ENCODE measurements at places on chromosomes 13 and 19.

GRCh38 chr19:41551212-41551610 lies 24.8 kb upstream of the CEACAM21 start:
- no peak for DNase-seq

GRCh38 chr13:20101467-20102316 lies 59.2 kb downstream of the GJA3 start:
- no peak for DNase-seq

DNA sequence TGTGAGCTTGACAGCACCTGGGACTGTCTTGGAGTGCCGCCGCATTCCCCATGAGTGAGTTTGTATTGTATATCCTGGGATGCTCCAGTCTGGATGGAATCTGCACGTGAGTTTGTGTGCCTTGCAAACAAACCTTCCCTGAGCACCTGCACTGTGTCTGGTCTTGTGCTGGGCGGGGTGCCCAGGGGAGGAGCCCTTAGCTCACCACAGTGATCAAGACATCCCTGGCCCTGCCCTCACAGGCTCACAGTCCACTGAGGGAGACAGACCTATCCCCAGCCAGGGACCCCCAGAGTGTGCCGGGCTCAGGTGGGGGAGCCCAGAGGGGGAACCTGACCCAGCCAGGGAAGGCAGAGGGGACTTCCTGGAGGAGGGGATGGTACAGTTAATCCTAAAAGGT lies 1.7 kb upstream of the BCAM start:
- no peak for DNase-seq

DNA sequence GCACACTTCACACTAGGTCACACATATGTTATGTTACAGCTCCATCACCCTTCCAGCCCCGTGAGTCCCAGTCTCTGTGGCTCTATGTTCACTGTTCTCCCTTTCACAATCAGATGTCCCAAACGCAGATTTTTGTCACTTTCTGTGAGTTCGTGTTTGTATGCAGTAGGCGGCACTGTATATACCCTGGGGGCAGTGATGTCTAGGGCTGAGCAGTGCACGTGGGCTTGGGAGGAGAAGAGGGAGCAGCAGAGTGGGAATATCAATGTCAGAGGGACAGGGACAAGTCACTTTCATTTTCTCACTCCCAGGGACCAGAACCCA lies 22.0 kb downstream of the PSG1 start:
- DNase-seq, result no peak

DNA sequence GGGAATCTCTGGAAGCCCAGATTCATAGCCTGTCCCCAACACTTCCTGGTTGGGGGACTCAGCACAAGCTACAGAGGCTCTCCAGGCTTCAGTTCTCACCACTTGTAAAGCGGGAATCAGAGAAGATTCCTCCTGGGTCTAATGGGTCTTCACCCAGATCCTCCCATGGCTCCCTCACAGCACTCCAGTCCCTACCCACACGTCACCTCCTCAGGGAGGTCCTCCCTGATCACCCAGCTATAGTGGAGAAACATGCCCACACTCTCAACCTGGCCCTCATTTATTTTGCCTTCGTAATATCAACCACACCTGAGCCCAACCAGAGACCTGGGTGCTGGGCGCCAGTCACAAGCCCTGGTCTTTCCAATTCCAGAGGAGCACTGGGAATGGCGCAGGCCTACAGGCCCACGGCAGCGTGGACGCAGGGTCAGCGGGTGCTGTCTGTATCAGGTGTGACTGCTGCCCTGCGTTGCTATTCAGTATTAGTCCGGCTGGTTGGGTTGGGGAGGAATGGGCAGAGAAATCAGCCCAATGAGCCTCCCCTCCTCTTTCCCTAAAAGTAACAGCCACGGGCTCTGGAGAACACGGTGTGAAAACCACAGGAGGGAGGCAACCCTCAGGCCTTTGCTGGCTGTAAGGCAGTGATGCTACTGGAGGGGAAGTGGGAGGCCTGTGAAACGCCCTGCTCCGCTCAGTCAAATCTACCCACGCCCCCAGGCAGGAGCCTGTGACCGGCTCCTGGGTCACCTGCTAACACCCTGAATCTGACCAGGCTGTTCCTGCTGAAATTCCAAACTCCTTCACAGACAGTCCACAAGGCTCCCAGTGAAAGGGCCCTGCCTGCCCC lies 5.2 kb downstream of the AKT2 start:
- no peak for DNase-seq

DNA sequence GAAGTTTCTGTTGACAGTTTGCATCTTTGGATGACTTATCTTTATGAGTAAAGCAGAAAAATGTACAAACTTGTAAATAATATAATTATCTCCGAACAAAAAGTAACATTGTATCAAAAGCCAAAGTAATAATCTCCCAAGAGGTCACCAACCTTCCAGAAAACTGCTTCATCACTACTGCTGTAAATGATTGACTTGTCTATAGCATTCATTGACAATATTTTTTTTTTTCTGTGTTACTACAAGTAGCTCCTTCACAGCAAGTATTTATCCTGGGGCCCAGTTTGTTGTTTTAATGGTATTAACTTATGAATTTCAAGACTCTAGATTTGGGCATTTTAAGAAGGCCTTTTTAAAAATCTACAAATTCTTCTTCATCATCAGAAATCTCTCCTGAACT lies 242.4 kb downstream of the KLF12 start:
- DNase-seq, result no peak

- DNase-seq, result no peak
These were observed 178.0 kb upstream of the KL start for GRCh38 chr13:32837973-32838927.

DNA sequence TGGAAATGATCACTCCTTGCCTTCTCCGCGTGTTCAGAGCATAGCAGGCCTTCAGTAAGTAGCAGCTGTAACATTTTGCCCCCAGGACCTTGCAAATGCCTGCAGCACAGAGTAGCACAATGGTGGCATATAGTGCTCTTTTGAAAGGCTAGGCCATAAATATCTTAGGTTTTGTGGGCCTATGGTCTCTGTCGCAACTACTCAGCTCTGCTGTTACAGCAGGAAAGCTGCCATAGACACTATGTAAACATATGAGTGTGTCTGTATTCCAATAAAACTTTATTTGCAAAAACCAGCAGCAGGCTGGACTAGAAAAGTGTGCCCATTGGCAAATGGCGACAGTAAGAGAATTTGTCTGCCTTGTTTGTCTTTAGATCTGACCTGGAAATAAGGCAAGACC lies 9.4 kb downstream of the ITPKC start:
- DNase-seq, result no peak

DNA sequence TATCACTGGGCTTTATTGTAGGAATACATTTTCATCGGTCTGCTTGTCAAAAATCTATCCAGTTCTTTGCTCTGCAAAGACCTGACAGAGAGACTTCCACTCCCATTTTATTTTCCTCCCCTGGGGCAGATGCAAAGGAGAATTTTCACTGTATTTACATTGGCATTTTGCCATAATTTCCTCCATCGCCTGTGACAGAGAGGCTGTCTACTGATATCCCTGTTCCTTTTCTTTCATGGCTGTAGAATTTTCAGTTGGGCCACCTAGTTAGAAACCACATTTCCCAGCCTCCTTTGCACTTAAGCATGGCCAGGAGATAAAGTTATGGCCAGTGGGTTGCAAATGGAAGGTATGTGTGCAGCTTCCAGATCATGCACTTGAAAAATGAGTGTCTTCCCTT lies 89.3 kb downstream of the NUFIP1 start:
- no peak for DNase-seq

GRCh38 chr13:32530841-32531253 lies 7.7 kb downstream of the N4BP2L2 start:
- DNase-seq, result peak; percentile 9

DNA sequence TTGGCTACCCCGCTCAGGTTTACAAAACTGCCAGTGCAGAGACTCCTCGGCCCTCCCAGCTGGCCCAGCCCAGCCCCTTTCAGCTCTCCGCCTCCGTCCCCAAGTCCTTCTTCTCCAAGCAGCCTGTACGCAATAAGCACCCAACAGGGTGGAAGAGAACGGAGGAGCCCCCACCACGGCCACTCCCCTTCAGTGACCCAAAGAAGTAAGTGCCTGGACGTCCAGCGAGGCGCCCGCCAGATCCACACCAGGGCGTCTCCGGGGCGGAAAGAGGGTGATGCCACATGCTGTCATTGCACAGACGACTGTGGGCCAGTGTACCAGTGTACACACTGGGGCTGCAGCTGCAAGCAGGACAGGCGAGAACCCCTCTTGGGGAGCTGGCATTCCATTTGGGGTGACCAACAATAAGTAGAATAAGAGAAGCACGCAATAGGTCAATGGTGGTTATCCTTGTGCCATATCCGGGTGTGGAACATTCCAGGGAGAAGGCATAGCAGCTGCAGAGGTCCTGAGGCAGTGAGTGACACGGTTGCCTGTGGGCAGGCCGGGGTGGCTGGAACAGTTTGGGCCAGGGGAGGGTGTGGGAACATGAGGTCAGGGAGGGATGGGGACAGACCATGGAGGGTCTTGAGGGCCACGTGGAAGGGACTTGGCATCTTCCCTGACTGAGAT lies 41.3 kb downstream of the DPF1 start:
- DNase-seq, result no peak

DNA sequence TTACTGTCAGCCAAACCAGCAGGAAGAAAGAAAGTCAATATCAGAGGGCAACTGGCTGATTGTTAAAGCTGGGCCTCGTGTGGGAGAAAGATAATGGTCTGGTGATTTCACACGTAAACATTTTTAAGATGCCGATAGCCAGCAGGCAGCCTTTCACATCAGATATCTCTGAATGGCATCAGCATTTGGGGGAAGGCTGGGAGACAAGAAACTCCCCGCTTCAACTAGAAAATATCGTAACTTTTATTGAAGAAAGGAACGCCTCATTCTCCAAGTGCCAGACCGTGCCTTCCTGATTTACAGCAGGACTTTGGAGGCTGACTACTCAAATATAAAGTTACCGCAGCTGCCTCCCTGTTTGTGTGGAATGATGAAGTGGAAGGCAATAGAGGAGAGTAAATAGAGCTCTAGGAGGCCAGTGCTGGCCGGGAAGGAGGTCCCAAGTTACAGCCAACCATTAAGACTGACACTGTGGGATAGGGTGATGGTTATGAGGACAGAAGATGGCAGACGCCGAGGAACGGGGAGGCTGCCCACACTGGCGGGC lies 284.3 kb upstream of the MAB21L1 start:
- DNase-seq, result no peak

DNA sequence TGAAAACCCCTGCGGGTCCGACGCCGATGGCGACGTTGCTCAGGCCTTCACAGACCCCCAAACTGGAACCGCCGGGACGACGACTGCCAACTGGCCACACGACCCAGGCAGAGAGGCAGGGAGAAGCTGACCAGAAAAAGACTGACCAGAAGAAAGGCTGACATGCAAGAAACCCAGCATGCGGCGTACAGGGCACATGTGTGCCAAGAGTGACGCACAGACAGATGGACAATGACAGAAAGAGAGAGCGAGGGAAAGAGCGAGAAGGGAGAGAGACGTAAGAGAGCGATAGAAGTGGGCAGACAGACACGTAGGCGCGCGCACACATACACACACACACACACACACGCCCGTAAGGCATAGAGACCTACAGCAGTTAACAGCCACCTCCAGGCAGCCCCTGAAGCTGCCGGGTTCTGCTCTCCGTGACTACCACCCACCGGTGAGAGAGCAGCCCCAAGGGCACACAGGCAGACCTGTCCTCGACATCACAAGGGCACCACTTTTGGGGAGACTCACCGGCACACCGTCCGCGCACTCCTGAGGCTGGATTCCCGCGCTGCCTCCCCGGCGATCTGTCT lies 67.2 kb upstream of the ZNF527 start:
- no peak for DNase-seq

DNA sequence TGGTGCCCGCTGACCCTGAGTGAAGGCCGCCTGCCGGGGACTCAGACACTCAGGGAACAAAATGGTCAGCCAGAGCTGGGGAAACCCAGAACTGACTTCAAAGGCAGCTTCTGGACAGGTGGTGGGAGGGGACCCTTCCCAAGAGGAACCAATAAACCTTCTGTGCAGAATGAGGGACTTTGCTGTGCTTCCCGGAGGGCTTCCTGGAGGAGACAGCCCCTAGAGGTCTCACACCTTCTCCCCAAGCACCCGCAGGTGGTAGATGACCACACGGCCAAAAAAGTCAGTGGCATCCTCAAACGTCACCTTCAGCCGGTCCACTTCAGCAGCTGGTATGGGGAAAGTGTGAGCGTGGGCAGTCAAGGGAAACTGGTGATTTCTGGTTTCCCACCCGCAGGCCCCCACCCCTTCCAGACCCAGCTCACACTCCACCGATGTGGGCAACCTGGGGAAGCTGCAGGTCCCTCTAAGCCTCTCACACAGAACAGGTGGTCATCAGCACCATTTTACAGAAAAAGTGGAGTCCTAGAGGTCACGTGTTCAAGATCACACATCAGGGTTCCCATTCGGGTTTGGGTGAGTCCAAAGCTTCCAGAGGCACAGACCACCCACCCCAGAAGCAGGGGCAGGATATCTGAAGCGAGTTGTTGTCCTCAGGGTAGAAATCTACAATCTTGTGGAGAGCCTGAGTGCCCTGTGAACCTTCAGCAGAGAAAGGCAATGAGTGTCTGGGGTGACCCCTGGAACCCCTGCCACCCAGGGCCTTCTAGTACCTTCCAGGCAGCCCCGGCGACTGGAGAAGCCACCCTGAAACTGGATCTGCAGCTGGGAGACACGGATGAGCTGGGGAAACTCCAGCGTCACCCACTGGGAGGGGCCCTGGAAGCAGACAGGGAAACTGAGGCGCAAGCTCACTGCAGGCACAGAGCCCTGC lies 1.2 kb downstream of the NR2C2AP start:
- no peak for DNase-seq

- peak; percentile 61 for DNase-seq
These were observed 76.8 kb upstream of the MEDAG start for GRCh38 chr13:30829145-30829832.

DNA sequence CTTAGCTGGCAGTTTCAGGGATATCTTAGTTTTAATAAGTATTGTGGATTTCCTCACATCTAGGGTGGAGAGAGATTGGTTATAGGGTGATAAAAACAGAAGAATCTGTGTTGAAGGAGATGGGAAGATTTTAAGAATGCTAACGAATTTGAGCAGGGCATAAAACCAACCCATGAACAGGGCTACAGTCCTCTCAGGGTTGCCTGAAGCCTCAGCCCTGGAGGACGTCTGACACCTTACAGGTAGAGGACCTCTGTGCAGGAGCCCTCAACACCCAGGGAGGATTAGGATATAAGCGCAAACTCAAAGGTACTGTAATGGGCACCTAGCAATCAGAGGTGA lies 461 bp upstream of the WASF3 start:
- DNase-seq, result no peak

DNA sequence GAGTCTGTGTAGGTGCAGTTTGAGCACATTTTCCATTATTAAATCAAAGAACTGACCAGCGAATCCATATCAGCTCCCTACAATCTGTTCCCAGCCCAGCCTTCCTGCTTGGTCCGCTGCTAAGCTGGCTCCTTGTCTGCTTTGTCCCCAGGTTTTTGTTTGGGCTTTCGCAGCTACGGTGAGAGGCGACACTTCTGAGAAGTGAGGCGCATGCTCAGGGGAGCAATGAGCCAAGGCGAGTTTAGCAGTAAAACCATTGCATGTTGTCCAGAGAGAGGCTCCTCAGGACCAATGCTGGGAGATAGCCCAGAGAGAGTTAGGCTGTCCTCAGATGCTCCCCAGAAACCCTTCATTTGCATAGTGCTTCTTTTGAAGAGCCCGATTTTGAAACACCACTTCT lies 162.0 kb downstream of the ITGBL1 start:
- no peak for DNase-seq
